ENCODE measurements at places on chromosomes 12 and 14.

DNA sequence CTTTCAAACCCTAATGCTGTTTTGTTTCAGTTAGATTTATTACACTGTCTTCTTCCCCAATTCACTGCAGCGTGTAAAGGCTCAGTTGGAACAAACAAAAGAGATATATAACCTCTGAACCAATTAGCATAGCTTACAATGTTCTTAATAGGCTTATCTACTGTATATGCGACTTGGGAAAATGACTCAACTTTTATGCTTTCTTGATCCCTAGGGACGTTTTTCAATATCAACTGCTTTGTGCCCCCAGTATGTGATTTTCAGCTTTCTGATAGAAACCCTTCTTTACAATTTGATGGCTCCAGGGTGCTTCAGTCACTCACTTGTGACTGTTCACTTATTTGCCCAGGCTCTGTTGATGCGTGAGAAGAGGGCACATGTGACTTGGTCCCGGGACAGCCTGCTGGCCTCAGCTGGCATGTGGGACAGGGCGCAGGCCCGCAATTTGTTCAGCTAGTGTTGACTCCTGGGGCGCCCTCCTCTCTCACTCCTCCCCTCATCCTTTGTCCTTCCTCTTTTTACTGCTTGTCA lies 107.1 kb downstream of the TMTC2 start:
- H3K27me3 ChIP-seq: no peaks in the 10 kb centered on the region
- no peaks in the 10 kb centered on the region for H3K36me3 ChIP-seq
- no peak overlapping the region for H3K27ac ChIP-seq
- no peaks in the 10 kb centered on the region for H3K4me1 ChIP-seq
- no peak overlapping the region for H3K4me3 ChIP-seq

GRCh38 chr14:61965030-61965745 lies 203.0 kb downstream of the SNAPC1 start:
- no peak overlapping the region for H3K27ac ChIP-seq
- H3K27me3 ChIP-seq: peaks cover 46% of the 10 kb centered on the region
- H3K4me3 ChIP-seq: no peak overlapping the region
- H3K36me3 ChIP-seq: no peaks in the 10 kb centered on the region
- DNase-seq: no peak
- H3K4me1 ChIP-seq: no peaks in the 10 kb centered on the region

DNA sequence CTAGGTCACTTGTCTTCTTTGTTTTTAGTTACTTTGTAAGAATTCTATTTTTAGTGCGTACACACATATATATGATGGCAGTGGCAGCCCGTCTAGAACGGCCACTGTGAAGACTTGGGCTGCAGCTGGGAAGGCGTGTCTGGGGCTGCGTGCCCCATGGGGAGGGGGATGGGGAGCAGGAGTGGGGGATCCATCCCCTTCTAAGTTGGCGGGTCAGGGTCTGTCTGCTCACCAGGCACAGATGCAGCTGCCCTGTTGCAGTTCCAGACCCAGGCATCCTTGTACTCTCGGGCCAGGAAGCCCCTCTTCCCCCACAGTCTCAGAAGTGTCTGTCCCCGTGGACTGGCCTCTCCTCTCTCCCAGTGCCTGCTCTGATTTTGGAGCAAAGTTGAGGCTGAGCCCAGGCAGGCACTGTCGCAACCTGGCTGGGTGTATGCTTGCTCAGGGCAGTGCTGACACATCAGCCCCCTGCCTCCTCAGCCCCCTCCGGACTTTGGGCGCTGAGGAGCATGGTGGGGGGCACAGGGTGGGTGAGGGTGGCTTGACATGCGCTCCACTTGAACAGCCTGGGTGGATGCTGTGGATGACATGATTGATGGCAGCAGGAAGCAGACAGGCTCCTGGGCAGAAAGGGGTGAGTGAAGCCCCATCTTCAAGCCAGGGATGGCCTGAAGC lies 271.2 kb upstream of the NAV3 start:
- no peaks in the 10 kb centered on the region for H3K4me1 ChIP-seq
- DNase-seq: no peak
- H3K4me3 ChIP-seq: no peak overlapping the region
- H3K27ac ChIP-seq: no peak overlapping the region
- H3K36me3 ChIP-seq: no peaks in the 10 kb centered on the region

- DNase-seq: no peak
- no peak overlapping the region for H3K4me3 ChIP-seq
- peaks cover 62% of the 10 kb centered on the region for H3K27me3 ChIP-seq
- no peaks in the 10 kb centered on the region for H3K36me3 ChIP-seq
Measured at GRCh38 chr14:54722791-54723432, 156.0 kb downstream of the SAMD4A start.

- DNase-seq: no peak
- H3K27me3 ChIP-seq: no peaks in the 10 kb centered on the region
- no peak overlapping the region for H3K4me3 ChIP-seq
- H3K27ac ChIP-seq: no peak overlapping the region
- peaks cover 8% of the 10 kb centered on the region for H3K4me1 ChIP-seq
Measured at GRCh38 chr14:68112442-68112841, 292.9 kb downstream of the RAD51B start.
